ENCODE measurements at places on chromosomes 2 and 18. TPM values are rescaled to one million over a fixed set of nuclear protein-coding genes. Genes with fewer than 3 reads are reported as not detected.

Gene PLGLB1
- not detected for total RNA-seq

Gene OR6B3
- not detected for total RNA-seq

Gene NEU4
- not detected for total RNA-seq

Gene LHCGR
- total RNA-seq: not detected

Gene IL1RN
- total RNA-seq: 163 TPM

Data from airway epithelial cell (primary cell).